Kidney capillary endothelial cell (primary cell): ENCODE measurements at places on chromosomes 7 and 10.

GRCh38 chr7:45698303-45699014 is 124.3 kb downstream of the ADCY1 start:
- no peak for DNase-seq

DNA sequence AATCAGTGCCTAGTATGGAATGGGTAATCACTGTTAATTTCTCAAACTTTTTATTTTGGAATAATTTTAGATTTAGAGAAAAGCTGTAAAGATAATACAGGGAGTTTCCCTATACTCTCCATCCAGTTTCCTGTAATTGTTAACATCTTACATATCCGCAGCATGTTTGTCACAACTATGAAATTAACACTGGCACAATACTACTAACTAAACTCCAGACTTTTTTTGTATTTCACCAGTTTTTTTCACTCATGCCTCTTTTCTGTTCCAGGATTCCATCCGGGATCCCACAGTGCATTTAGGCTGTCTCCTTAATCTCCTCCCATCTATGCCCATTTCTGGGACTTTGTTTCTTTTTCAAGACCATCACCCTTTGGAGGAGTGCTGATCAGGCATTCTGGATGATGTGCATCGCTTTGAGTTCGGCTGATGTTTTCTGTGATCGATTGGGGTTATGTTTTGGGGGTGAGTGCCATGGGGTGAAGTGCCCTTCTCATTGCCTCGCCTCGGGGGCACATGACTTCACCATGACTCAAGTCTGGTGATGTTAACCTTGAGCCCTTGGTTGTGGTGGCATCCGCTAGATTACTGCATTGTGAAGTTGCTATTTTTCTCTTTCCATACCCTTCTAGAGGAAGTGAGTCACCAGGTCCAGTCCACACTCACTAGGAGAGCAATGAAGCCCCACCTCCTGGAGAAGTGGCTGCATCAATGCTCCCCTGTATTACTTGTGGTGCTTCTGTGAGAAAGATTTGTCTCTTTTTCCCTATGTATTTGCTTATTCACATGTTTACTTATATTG is 43.9 kb upstream of the GRB10 start:
- DNase-seq, result peak; percentile 99

- no peak for DNase-seq
Observed at GRCh38 chr10:64067009-64067606, 545.9 kb downstream of the REEP3 start.

DNA sequence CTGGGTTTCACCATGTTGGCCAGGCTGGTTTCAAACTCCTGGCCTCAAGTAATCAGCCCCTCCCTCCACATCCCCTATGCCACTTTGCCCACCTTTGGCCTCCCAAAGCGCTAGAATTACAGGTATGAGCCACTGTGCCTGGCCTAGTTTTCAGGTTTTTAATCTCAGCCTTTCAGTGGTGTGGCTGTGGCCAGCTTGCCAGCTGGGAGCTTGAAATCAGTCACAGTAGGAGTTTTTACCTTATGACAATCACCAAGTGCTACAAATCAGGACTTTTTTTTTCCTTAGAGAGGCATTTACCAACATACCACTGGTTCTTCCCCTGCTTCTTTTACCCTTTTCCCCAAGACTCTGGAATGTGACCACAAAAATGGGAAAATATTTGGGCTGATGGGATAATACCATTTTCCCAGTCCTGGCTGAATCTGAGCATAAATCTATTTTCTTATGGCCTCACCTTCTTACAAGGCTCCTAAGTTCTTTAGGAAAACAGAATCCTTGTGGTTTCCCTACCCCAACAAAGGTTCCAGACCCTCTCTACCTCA is 6.2 kb downstream of the STEAP4 start:
- no peak for DNase-seq

GRCh38 chr7:79118143-79118542 is 335.3 kb downstream of the MAGI2 start:
- peak; percentile 59 for DNase-seq

- DNase-seq, result no peak
Observed at GRCh38 chr10:52502237-52502636, 188.2 kb downstream of the DKK1 start.

DNA sequence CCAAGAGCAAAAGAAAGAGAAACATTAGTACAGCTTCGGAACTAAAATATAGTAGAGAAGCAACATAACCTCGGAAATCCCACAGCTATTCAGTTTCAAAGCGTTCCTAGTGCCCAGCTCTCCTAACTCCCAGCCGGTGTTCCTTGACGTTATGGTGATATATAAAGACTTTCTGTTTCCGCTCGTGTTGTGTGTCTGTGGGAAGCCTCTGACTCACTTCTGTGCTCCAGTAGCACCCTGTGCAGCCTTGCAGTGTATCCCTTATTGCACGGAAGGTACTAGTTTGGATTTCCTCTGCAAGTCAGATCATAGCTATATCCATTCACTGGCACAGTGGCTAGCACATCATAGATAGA is 535 bp downstream of the ASAH2B start:
- DNase-seq, result peak; percentile 86

DNA sequence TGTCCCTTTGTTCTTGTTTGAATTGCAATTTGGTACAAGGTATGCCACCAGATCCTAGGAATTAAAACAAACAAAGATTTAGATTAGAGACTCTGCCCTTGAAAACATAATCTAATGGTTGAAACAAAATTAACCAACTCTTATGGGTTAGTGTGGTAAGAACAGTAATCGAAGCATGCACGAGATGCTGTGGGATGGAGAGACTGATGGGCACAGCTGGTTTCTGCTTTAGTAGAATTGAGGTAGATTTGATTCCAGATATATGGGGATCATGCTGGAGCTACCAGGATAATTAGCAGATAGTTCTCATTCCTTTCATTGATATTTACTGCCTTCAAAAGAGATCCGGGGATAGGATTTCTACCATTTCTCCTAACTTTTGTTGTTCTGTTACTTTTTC is 20.4 kb upstream of the SEMA4G start:
- no peak for DNase-seq

DNA sequence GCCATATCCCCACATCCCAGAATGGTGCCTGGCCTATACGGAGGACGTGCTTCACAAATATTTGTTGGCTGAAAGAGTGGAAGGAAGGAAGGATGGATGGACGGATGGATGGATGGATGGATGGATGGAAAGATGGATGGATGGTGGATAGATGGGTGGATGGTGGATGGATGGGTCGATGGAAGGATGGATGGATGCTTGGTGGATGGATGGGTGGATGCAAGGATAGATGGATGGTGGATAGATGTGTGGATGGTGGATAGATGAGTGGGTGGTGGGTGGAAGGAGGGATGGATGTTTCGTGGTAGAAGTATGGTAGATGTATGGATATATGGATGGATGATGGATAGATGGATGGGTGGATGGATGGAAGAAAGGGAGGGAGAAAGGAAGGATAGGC is 10.8 kb downstream of the CHAT start:
- no peak for DNase-seq

GRCh38 chr7:106818736-106819135 is 46.3 kb upstream of the PIK3CG start:
- DNase-seq, result no peak

DNA sequence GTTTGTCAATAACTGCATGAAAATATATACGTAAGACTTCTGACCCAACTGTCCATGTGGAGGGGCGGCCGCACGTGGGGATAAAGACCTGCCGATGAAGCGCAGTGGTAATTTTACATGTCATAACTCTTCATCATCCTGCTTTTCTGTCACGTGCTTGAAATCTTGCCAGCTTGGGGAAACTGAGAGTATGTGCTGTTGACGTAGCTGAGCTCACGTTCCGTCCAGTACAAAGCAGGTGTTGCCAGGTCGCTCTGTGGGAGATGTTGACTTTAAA is 105.1 kb downstream of the INPP5A start:
- no peak for DNase-seq

DNA sequence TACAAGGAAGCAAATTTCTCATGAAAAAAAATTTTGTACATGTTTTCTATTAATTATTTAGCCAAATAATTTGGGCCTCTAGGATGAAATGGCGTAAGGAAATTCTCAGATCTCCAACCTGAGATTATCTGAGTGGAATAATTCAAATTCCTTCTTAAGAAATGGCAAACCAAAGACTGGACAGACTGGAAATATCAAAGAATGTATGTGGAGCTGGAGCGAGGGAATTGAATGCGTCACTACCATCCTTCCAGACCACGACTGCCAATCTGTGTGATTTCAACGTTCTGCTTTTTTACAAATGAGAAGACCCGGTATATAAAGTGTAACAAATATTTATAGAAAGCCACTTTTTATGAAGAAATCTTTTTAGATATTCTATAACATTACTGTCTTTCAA is 12.4 kb upstream of the BLNK start:
- DNase-seq, result no peak

- DNase-seq, result peak; percentile 85
Observed at GRCh38 chr7:155470686-155471638, 13.0 kb downstream of the EN2 start.
